ENCODE measurements at places on chromosomes 1 and 21.

DNA sequence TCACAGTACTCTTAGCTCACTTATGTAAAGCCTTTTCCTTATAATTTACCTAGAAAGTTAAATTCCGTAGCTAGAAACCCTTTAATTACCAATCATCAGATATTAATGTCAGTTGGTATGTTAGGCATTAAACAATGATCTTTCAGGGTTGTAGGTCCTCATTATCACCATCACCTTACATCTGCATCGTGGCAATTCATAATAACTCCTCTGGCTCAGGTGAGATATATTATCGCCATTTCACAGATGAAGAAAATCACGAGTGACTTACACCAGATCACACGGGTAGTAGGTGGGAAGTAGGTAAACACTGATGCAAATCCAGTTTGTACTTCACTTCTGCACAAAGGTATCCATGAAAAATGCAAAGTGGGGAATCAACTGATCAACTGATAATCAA is 639 bp downstream of the NUP133 start:
- DNase-seq, result no peak

DNA sequence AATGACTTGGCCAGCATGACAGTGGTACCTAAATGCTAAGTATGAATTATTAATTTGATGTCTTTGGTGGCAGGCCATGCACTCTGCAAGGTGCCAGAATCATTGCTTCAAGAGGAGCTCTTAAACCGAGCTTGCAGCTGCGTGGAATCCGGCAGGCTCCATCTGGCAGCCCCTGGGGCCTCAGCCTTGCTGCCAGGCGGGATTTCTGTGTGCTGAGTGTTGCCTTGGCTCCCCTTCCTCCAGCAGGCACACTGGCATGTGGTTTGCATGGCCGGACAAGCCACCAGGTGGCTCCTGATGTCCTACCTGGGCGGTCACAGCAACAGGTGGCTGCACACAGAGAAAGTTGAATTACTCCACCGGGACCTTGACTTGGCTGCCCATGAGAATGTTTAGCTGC is 155.4 kb downstream of the URB2 start:
- no peak for DNase-seq

- DNase-seq, result no peak
These were observed 45.5 kb downstream of the RABGAP1L start for GRCh38 chr1:174204697-174205308.

DNA sequence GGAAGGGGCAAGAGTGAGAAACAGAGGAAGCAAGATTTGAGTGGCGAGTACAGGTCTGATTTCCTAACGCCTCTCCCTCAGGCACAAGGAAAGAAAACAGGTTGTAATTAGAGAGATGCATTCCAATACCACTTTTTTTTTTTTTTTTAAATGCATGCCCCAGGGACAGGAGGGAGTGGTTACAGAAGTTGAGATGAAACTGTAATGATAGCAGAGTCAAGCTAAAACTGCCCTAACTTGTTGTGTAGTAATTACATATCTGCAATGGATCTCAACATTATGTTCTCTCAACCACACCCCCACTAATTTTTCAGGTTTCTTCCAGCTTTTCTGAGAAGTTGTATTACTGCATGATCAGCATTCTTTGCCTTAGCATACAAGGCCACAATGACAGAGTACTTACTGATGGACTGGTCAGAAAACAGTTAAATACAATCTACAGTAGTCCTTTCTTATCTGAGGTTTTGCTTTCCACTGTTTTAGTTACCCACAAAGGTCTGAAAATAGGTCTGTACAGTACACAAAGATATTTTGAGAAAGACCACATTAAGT is 5.5 kb downstream of the ETV3 start:
- DNase-seq, result no peak

DNA sequence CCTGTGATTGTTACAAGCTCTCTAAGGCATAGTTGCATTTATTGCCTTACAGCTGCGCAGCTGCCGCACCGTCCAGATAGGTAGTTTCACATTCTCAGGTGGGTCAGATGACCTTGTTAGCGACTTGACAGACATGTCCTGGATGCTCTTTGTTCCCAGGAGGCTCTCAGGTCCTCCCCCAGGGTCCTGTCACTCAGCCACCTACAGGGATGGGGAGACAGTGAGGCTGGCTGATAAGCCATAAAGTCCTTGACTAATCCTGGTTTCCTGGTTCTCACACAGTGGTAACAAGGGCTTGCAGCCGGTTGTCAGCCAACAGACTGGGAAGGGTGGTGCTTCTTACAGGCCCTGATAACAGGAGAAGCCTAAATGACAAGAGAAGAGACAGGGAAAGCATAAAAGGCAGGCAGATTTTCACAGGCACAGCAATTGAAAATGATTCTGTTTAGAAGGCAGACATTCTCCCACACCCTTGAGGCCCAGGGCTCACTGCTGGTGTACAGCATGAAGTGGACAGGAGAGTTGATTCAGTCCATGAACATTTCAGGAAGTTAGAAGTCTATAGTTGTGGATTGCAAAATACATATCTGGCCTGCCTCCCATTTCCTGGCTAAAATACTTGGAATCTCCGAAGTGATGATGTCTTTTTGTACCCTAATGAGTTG is 2.9 kb downstream of the ARF1 start:
- no peak for DNase-seq
